ENCODE measurements at places on chromosomes 6 and 20.

DNA sequence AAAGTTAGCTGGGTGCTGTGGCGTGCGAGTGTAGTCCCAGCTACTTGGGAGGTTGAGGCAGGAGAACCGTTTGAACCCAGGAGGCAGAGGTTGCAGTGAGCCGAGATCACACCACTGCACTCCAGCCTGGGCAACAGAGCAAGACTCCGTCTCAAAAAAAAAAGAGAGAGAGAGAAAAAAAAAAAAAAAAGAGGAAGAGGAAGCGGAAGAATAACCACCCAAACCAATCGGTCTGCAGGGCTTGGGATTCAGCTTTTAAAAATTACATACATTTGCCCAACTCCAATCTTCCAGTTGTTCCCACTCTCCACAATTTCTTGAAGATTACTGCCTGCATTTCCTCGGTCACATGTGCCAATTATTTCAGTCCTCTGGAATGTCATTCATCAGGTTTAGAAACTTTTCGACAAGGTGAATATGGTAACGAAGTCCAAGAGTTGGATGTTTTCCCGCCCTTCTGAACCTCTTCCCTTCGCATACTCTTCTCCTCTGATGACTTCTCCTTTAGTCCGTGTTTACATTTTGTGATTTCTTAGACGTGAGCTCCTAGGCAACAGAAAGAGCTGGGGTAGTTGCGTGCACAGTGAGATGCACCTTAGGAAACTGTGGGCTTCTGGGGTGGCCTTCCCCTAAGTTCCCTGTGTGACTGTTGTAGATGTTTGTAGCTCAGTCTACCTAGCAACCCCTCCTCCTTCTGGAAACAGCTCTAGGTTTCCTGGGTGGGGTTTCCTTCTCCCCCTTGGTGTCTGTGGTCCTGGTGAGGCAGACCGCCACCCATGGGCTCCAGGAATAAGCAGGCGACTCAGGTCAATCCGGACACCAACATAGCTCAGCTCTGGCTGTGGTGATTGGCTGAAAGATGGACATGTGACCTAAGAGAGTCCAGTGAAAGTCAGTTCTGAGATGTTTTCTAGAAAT is 63.0 kb upstream of the NCOA3 start:
- no peak for DNase-seq

DNA sequence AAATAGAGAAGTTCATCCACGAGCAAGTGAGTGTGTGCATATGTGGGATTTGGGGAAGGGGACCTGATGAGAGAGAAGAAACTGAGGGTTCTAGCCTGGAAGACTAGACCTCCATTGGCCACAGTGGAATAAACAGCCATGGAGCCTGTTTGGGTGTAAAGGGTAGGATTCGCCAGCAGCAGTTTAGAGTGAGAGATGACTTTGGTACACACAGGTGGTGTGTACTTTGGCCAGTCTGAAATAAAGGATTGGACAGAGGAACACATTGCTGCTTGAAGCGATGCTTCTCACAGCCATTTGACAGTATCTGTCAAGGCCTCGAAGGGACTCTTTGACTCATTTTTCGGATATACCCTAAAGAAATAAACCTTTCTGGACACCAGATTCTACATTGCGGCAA is 29.2 kb downstream of the PLEKHG1 start:
- no peak for DNase-seq

- DNase-seq = no peak
These were observed 10.7 kb upstream of the KCNK15 start for GRCh38 chr20:44734938-44735337.

GRCh38 chr6:111842271-111842822 is 30.9 kb downstream of the FYN start:
- no peak for DNase-seq

- no peak for DNase-seq
These were observed 142.4 kb downstream of the ISM1 start for GRCh38 chr20:13363473-13363872.

DNA sequence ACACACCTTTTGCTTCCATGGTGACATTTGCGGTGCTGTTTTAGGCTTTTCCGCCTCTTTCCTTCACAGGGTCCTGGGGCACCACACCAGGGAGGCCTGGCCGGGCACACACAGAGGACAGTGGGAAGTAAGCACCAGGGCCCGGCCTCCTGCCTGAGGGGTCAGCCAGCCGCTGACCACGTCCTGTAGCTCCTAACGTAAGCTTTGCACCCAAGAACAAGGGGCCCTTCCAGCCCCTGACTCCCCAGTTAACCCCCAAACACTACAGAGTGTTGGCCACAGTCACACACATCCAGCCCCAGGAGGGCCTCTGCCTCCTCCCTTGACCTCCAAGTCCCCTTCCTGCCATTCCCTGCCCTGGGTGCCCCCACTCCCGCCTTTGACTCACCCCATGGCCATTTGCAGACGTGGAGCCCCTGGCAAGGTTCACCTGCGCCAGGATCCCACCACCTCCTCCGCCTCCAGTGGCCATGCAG is 54.7 kb downstream of the YTHDF1 start:
- DNase-seq = no peak

DNA sequence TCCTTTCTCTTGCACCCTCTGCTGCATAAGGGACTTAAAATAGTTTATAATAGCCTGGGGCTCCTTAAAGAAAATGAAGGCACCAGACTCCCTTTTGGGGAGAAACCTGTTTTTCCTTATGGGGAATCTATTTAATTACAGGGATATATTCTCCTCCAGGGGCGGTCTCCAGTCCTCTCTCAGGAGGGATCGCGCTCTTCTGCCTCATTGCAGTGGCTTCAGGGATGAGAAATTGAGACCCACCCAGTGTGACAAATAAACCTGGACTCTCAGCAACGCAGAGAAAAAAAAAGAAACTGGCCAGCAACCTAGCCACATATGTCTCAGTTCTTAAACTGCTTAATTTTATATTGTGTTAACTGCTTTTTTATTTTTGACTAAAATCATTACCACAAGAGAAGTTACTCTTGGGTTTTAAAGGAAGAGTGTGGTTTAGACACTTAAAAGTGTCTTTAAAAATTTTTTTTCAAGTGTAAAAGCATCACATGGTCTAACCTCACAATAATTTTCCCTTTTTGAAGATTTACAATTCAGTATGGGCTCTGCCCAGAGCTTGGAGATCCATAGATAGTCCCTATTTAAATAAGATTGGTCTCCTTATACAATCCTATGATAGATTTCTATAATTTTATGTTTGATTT is 11.7 kb upstream of the GOPC start:
- no peak for DNase-seq

DNA sequence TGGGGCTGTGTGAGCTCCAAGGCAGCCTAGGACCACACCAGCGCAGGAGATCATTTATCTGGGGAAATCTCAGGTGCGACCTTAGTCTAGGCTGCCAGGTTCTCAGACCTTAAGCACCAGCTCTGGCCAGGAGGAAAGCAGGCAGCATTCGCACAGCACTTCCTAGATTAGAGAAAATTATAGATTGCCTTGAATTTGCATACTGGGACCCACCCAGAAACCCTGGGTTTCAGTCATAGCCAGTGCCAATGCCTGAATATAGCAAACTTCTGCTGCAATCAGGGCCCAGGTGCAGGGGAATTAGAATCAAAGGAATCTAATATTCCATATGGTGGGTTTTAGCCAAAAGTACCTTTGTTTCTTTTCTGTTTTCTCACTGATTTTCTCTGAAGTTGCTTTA is 204.3 kb upstream of the CST7 start:
- no peak for DNase-seq

DNA sequence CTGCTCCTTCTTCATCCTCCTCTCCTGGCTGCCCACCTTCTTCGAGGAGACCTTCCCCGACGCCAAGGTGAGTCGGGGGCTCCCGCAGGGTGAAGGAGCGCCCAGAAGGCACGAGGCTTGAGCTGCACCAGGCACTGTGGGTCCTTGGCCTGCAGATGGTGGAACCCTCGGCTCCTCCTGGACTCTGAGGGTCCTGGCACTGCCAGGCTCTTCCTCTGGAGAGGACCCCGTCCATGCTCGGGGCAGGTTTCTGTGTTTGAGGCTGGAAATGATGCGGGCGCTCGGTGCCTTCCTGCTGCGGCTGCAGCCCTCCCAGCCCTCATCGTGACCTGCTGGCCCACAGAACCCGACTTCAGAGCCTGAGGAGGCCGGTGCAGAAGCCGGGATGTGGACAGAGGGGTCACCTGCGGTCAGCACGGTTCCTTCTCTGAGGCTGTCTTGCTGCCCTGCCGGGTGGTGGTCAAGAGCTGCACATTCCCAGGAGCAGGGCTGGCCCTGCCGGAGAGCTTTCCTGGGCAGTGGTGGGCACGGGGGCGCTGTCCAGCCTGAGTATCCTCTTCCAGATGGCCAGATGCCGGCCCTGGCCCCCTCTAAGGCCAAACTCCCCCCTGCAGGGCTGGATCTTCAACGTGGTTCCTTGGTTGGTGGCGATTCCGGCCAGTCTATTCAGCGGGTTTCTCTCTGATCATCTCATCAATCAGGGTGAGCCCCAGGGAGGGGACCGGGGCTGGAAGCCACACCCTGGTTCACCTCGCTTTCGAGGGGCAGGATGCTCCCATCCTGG is 11.3 kb downstream of the SLC17A9 start:
- no peak for DNase-seq

DNA sequence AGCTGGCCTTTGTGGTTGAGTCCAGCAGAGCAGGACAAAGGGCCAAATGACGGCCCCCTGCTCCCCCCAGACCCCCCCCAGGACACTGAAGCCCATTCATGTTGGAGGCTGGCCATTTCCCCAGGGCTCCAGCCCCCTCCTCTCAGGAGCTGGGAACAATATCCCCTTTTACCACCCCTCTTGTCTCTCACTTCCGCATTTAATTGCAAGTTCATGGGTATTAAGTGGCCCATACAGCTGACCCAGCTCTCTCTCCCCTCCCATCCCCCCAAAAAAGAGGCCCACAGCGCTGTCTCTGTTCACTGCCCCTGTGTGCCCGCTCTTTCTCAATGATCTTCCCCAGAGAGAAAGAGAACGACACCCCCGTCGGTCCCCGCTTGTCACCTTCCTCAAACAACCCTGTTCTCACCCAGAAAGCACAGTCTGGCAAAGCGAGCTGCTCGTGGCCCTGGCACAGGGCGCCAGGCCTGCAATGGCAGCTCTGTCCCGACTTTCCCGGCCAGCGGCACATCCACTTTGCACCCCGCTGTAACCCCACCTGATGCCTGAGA is 30.4 kb downstream of the PREX1 start:
- no peak for DNase-seq

- no peak for DNase-seq
These were observed 74.3 kb upstream of the MLN start for GRCh38 chr6:33877982-33878535.

GRCh38 chr6:92281571-92282076 is 1137.7 kb downstream of the EPHA7 start:
- DNase-seq = no peak

DNA sequence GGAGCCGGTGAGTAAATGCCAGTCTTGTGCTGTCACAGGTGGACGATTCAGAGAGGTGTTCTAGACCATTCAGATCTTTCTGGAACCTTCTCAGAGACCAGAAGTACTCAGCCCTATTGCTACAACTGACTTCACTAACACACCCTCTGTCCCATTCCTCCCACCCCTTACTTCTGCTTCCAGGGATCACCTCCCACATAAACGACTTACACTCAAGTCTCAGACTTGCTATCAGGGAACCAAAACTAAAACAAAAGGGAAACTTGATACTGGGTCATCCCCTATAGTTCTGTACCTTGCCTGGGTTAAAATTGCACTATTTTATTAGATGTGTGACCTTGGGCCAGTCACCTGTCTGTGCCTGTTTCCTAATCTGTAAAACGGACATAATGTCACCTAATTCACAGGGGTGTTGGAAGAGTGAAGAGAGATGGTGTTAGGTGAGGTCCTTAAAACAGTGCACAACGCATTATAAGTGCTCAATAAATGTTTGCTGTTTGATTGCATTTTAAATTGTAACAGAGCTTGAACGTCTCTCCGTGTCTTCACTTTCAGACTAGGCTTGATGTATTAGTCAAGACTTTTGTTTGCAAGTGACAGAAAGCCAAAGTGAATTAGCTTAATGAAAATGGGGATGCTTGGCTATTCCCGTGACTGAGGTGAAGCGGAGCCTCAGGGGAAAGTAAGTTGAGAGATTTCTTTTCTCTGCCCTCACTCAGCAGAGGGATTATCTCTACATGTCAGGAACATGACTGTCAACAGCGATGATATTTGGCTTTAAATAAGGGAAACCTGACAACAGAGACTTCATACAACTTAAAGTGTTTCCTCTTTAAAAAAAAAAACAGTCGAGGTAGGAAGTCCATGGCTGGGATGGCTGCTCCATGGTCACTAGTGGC is 3.0 kb upstream of the SRXN1 start:
- no peak for DNase-seq

GRCh38 chr20:58553841-58554240 is 38.6 kb upstream of the APCDD1L start:
- DNase-seq = no peak

- no peak for DNase-seq
These were observed 443.8 kb upstream of the MANEA start for GRCh38 chr6:95133578-95133977.

- DNase-seq = no peak
These were observed 63.3 kb downstream of the PLCG1 start for GRCh38 chr20:41200446-41201202.

- DNase-seq = no peak
These were observed 45.3 kb downstream of the DLL1 start for GRCh38 chr6:170245475-170245992.

- DNase-seq = no peak
These were observed 12.9 kb upstream of the DSP start for GRCh38 chr6:7528565-7528964.

DNA sequence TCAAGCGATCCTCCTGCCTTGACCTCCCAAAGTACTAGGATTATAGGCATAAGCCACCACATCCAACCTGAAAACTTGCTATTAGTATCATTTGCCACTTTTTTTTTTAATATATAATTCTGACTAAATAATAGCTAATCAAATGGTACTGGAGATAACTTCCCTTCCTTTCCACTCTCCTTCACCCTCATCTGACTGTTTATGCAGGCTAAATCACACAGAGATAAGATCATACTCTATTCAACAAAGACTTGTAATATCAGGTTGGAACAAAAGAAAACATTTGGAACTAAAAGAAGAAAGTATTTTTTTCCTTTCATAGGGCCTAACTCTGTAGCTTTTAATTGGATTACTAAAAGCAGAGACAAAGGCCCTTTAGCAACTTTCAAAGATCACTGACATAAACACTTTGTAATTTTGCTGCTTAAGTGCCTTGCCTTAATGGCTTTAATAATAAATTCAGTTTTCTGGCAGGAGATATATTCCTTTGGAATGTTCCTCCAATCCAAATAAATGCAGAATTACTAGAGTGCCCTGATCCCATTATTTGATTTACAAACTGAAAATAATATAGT is 198.7 kb upstream of the ASCC3 start:
- no peak for DNase-seq

All from activated naive CD4-positive, alpha-beta T cell treated with Interleukin-2 at 50 U/mL for 16 hours (primary cell).